Stimulated activated CD4-positive, alpha-beta T cell treated with anti-CD3 and anti-CD28 coated beads, Interleukin-4, amount 100 ng/mL, for 1 hour (primary cell): ENCODE measurements at places on chromosomes 4 and X.

DNA sequence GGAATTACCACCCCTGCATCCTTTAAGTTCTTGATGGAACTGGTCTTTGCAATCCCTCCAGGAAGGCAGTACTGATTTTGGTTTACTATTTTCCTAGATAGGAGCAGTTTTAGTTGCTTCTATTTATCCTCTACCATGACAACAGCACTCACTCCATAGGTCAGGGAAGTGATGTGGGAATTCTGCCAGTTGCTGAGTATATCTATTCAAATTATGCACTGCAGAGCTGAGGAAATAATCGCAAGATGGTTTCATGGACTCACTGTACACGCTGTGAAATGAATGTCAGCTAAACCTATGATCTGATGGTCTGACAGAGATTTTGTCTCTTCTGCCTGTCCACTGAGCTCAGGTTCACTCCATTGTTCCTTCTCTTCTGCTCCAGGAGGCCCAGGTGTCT is 135.8 kb downstream of the FAAH2 start:
- DNase-seq, result no peak

DNA sequence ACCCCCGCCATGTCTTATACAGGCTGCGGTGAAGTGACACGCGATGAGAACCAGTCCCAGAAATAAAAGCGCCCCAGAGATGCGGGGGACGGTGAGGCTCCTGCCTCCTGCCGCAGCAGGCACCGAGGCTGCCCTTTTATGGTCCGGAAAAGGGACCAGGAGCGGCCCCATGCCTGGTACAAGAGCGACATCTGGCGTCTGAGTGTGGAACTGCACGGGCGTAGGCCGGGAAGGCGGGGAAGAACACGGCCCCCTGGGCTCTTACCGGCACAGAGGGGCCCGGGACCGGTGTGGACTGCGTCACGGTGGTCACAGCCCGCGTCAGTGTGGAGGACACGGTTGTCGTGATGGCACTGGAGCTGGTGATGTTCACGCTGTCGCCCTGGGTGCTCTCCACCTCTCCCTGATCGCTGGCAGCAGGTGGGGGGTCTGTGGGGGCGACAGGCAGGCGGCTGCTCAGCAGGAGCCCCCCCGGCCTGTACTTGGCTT is 8.9 kb upstream of the RENBP start:
- peak; percentile 74 for DNase-seq

DNA sequence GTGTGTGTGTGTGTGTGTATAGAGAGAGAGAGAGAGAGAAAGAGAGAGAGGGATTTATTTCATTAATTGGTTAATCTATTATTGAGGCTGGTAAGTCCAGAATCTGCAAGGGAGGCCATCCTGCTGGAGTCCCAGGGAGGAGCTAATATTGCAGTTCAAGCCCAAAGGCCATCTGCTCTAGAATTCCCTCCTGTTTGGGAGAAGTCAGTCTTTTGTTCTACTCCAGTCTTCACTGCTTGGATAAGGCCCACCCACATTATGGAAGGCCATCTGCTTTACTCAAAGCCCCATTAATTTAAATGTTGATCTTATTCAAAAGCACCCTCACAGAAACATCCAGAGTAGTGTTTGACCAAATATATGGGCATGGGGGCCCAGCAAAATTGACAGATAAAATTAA is 317.5 kb upstream of the RASGEF1B start:
- no peak for DNase-seq

DNA sequence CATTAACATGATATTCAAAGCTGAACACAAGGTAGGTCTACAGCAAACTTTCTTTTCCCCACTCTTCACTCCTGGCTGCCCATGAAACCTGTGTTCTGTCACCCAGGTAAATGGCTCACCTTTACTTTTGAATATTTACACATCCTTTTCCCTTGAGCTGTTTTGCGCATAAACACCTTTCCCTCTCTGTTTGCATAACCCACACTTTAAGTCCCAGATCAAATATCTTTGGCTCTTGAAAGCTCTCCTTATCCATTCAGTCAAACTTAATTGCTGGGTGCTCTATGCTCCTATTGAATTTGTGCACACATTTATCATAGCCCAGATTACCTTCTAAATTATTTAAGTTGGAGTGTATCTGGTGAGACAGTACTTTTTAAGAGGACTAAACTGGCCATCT is 51.7 kb upstream of the ATP8A1 start:
- no peak for DNase-seq

- no peak for DNase-seq
Measured at GRCh38 chr4:32172086-32172485, 1451.9 kb downstream of the PCDH7 start.
